ELF-1 (cell line): ENCODE measurements at places on chromosomes 4 and X.

DNA sequence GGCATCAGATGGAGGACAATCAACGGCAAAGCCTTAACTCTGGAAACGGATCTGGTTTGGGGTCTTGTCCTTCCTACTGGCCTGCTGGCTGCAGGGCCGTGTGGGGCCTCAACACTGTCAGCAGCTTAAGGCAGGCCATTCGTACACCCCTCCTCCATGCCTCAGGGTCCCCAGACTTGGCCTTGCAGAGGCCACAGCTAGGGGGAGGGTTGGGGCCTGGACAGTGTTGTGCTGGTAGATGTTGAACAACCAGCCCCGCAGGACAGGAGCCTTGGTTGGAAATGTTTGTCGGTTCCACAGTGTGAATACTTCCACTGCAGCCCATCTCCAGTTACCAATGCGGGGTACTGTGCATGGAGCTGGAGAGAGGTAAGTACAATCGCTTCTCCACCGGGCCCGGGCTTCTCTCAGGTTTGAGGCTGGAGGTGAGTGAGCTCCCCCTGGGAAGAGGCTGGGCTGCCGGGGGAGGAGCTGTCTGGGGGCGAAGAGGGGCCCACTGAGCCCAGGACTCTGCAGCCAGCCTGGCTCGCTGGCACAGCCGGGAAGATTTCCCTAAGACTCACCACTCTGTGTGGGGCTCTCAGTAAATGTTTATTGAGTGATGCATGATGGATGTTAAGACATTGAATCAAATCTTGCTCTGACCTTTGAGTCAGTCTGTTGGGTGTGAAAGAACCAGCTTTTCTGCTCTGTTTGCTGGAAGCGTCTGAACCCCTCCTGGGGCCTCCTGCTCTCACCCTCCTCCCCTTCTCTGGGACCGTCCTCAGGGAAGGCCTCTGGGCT, 19.7 kb upstream of the GPR78 start:
- peak; percentile 58 for DNase-seq

GRCh38 chrX:48520976-48521352, 644 bp upstream of the EBP start:
- no peak for DNase-seq

- DNase-seq = no peak
Measured at GRCh38 chrX:129193357-129193756, 329.9 kb downstream of the SMARCA1 start.

- DNase-seq = peak; percentile 76
Measured at GRCh38 chrX:154436374-154436982, 476 bp upstream of the GDI1 start.

GRCh38 chrX:47247206-47247998, 14.6 kb downstream of the USP11 start:
- DNase-seq = no peak

DNA sequence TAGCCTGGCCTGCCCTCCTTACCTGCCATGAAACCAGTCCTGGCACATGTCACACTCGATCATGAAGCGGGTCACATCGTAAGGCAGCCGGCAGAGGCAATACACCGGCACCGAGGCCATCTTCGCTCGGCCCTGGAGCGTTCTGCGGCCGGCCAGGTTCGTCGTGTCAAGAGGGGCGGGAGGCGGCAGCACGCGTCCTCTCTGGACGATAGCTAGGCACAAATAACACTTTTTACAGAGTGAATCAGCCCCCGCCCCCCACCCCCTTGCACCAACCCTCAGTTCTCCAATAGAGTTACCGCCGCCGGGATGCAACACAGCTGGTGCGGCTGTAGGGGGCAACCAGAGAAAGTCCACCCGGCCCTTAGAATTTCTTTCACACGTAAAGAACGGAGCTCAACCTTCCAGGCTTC, 1.7 kb downstream of the PHF8 start:
- peak; percentile 87 for DNase-seq

DNA sequence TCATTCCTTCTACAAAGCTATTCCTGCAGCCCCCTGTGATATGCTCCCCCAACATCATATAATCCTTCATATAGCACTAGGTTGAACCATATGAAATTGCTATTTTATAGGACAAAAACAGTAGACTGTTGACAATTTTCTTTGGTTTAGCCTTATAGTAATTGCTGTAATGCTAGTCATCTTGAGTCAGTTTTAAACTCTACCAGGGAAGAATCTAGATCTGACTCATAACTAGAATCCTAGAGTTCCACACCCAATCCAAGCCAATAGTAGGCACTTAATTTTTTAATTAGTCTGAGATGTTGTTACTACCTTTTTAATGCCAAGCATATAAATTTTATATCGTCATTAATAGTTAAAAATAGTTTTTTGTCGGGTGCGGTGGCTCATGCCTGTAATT, 136.8 kb downstream of the CHRNA9 start:
- no peak for DNase-seq

DNA sequence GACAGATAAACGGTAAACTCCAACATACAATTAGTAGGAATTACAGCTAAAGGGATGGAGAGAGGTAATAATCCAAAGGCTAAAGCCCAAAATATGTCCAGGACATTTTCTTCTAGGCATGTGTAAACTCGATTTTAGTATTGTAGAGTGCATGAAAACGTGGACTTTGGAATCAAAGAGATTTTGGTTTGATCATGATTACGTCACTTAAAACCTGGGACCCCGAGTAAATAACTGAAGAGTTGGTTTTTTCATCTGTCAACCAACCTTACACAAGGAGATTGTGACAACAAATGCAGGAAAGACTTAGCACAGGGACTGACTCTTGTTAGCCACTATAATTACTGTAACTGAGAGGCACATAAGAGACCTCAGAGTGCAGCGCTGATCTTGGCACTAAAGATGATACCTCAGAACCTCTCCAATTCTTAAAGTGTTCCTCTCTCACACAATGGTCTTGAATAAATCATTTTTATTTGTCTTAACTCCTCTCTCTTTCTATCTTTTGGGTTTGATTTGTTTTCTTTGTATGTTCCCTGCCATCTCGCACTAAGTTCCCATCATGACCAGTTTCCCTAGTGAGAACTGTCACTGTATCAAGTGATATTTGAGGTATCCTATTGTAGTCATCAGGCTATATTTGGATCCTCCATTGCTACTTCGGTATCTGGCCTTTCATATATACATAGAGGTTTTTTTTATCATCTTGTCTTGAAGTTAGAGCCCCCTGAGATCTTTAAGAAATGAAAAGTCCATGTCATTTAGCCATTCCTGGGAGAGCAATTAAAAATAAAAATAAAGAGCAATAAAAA, 32.2 kb upstream of the MSL3 start:
- DNase-seq = no peak

- peak; percentile 84 for DNase-seq
Measured at GRCh38 chr4:38664706-38665401, 855 bp downstream of the KLF3 start.

DNA sequence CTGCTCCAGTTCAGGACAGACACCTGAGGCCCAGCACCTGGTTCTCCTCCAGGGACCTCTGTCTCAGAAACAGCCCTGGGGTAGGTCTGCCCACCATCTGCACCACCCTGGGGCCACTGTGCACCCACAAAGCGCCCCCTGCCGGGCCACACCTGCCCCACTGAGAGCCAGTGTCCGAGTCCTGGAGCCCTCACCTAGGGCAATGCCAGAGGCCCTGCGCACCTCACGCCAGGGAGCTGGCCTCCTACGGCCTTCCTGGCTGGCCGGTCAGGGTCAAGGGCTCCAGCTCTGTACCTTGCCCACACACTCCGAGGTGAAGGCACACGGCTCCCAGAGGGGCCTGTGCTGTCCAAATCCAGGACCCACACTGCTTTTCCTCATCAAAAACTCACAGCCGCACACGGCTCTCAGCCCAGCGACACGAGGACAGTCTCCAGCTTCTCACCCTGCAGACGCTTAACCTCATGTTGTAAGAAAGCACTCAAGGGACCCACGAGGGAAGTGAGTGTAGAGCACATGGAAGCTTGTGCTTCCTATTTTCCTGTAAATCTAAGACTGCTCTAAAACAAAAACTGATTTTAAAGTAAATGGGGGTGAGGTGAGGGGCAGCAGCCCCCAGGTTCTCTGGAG, 5.4 kb downstream of the CTBP1 start:
- DNase-seq = no peak

GRCh38 chr4:186808630-186809018, 85.0 kb upstream of the FAT1 start:
- DNase-seq = no peak

- peak; percentile 23 for DNase-seq
Measured at GRCh38 chrX:74423289-74423998, 2.2 kb downstream of the SLC16A2 start.

DNA sequence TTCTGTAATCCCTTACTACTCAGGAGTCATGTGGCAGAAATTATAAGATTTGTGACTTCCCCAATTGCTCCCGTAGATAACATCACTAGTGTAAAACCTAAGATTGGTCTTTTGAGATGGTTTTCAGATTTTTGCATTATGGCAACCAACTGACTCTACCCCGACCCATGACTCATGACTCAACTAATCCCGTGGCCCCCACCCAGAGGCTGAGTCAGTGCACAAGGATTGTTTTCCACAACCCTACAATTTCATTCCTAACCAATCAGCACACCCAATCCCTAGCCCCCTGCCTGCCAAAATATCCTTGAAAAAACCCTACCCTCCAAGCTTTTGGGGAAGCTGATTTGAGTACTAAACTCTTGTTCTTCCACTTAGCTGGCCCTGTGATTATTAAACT, 109.4 kb upstream of the FAM9C start:
- DNase-seq = no peak

DNA sequence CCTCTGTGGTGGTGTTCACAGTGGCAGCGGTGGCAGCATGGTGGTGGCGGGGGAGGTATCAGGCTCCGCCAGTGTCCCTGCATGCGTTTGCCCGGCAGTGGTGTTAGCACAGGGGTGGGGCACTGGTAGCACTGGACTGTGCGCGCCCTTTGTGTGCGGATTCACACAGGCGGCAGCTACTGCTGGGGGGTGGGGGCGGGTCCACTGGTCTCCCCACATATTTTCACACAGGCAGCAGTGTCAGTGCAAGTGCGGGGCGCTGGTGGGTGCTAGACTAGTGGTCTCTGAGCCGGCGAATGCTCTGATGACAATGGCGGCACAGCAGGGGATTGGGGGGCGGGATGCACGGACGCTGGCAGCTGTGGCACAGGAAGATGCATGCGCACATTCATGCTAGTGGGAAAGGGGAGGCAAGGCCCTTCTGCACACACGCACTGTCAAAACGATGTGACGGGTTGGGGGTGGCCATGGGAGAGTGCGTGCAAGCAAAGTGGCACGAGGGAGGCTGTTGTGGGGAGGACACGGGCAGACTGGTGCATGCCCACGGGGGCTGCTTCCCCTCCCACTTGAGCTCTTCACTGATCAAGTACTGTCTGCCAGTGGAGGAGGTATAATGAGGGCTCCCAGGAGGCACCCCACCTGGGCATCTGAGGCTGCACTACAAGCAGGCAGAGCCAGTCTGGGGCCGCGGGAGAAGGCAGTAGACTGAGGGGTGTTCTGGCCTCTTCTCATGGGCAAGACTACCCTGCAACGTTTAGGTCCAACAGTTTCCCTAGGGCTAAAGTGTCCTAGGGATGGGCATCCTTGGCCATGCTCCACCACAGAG, 53.0 kb downstream of the POF1B start:
- DNase-seq = no peak

GRCh38 chr4:122764821-122765215, 32.3 kb downstream of the BBS12 start:
- DNase-seq = no peak

DNA sequence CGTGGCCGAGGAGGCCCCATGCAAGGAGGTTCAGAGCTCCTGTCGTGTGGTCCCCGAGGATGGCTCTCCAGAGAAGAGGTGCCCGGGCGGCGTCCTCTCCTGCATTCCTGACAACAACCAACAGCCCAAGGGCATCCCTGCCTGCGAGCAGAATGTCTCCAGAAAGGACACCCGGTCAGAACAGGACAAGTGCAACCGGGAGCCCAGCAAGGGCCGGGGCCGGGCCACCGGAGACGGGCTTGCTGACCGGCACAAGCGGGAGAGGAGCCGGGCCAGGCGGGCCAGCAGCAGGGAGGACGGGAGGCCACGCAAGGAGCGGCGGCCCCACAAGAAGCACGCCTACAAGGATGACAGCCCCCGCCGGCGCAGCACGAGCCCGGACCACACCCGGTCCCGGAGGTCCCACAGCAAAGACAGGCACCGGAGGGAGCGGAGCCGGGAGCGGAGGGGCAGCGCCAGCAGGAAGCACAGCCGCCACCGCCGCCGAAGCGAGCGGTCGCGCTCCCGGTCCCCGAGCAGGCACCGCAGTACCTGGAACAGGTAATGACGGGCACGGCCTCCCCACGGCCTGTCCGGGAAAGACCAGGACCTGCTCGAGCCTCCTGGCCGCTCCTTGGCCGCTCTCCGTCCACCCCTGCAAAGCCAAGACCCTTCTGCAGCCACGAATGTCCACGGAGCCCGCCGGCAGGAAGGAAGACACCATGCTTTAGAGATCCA, 9.8 kb downstream of the AKAP17A start:
- DNase-seq = no peak

- no peak for DNase-seq
Measured at GRCh38 chr4:113106108-113106507, 56.7 kb downstream of the ANK2 start.

DNA sequence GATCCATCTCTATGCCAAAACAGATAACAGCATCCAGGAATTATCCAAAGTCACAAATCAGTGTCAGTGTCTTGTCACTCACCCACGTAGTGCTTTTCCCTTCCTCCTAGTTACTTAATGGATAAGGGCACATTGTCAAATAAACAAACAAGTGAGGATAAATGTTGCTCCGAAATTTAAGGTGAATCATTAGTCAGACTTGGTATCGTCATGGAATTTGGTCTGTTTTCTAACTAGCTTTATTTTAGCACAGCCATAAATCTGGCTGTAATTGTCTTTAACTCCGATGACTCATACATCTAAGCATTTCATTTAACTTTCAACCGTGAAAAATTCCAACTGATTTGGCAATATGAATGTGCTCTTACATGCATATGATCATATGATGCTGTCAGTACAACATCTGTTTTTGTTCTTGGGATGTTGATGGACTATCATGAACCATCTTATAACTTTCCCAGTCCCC, 83.3 kb downstream of the SNCA start:
- DNase-seq = no peak

DNA sequence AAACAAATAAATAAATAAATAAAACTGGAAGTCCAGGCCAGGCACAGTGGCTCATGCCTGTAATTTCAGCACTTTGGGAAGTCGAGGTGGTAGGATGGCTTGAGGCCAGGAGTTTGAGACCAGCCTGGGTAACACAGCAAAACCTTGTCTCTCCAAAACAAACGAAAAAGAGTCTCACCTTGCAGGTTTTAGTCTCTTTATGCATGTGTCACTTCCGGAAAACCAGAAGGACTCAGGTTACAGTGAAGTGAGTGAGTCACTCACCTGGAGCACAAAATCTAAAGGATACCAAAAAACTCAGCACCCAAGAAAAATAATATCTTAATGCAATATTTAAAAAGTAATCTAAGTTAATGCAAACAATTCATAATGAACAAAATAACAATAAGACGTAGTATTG, 20.1 kb upstream of the SLC34A2 start:
- no peak for DNase-seq

GRCh38 chr4:128228845-128229795, 58.5 kb downstream of the PGRMC2 start:
- peak; percentile 5 for DNase-seq

GRCh38 chrX:4043951-4044350, 330.5 kb upstream of the PRKX start:
- DNase-seq = no peak
